Cardiac septum (tissue), 1 donor: ENCODE measurements at places on chromosomes 13 and 19.

DNA sequence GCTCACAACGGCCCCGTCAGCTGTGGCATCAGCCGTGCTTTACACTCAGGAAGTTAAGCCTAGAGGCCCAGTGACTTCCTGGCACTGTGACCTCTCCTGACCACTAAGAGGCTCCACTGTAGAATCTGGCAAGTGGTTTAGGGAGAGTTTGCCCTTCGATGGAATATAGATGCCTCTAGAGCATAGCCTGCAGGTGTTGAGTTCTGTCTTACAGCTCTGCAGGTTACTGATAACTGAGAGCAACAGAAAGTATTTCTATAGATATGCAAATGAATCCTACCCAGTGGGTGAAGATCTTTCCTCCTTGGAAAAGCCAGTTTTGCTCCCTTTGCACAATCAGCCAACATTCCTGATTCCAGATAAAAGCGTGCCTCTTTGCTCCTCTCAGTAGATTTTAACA lies 35.8 kb downstream of the ATP12A start:
- DNase-seq, result no peak

GRCh38 chr13:107079423-107080049 lies 511.6 kb upstream of the ARGLU1 start:
- no peak for DNase-seq

DNA sequence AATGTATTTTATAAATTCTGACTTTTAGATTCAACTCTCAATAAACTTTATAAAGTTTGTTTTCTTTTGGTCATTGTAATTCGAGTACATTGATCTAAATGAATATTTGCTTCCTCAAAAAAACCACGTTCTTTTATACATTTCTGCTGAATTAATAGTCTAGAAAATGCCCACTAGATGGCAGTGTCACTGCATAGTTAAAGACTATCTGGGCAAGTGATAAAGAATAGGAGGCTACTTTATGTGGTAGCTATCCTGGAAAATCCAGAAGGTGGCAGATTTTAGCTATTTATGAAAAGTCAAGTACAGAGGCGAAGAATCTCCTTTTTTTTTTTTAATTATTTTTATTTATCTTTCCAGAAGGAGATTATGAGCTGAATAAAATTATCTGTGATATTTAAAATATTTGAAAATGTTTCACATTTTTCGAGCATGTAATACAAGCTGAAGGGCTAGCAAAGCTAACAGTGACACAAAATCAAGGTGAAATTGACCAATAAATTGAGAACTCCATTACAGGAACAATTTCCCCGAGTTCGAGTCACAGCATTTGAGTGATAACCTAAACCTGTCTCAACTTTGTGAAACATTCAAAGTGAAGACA lies 221.8 kb downstream of the OLFM4 start:
- no peak for DNase-seq

- no peak for DNase-seq
Measured at GRCh38 chr13:51397262-51397941, 55.4 kb downstream of the INTS6 start.

DNA sequence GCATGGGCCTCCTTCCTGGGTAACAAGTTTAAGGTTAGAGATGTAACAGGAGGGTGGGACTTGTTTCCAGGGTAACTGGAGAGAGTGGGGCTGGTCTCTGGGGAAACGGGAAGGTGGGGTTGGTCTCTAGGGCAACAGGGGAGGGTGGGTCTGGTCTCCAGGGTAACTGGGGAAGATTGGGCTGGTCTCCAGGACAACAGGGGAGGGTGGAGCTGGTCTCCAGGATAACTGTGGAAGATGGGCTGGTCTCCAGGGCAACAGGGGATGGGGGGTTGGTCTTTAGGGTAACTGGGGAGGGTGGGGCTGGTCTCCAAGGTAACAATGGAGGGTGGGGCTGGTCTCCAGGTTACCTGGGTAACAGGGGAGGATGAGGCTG lies 36.5 kb downstream of the SPTBN4 start:
- no peak for DNase-seq

DNA sequence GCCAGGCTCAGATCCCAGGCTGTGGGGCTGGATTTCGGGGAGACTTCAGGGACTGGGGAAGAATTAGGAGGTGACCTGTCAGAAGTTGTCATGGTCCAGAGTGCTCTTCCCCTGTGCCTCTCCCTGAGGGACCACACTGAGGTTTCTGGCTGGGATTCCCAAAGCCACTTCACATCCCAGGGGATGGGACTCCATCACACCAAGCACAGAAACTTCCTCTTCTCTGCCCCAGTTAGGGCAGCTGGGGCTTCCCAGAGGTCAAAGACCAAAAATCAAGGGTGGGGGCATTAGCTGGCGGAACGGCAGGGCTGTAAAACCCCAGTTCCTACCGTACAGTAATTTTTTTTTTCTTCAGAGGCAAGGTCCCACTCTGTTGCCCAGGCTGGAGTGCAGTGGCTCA lies 7.4 kb downstream of the FCER2 start:
- DNase-seq, result no peak

DNA sequence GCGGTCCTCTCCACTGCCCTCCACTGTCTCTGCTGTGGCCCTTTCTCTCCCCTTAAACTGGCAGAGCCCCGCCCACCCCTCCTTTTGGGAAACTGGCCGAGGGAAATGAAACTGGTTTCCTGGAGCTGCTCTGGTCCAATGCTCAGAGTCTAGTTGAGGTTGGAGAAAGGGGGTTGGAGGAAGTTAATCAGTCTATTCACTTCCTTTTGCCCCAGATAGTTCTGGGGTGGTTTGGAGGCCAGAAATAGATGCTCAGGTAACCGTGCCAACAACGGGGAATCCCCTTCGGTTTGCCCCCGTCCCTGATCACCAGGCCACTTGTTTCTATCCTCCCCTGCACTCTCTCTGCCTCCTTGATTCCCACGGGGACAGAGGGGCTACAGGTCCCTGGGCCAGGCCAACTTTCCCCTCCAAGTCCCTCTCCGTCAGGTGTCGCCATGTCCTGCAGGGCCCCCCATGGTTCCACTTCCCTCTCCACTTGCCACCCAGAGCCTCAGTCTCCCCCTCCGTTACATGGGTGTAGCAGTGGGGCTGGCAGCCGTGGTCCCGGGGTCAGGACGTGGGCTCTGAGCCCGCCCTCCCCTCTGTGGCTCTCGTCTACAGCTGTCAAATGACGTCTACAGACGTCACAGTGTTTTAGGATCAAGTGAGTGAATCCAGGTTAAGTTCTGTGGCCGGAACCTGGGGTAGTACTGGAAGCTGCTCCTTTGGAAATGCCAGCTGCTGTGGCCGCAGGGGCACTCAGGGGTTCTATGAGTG lies at the start of gene IL4I1:
TSS of gene IL4I1 (minus strand) at position 25 of the 759 bp plus-strand sequence. CDS start 727 bp downstream, outside the sequence.
- DNase-seq, result no peak

DNA sequence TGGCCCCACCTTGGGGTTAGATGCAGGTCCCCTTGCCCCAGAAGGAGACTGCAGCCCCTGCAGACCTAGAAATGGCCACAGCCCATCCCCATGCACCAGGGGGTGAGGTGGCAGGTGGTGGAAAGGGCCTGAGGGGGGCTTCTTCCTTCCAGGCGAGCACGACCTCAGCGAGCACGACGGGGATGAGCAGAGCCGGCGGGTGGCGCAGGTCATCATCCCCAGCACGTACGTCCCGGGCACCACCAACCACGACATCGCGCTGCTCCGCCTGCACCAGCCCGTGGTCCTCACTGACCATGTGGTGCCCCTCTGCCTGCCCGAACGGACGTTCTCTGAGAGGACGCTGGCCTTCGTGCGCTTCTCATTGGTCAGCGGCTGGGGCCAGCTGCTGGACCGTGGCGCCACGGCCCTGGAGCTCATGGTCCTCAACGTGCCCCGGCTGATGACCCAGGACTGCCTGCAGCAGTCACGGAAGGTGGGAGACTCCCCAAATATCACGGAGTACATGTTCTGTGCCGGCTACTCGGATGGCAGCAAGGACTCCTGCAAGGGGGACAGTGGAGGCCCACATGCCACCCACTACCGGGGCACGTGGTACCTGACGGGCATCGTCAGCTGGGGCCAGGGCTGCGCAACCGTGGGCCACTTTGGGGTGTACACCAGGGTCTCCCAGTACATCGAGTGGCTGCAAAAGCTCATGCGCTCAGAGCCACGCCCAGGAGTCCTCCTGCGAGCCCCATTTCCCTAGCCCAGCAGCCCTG lies 4.2 kb upstream of the F10 start:
- no peak for DNase-seq

DNA sequence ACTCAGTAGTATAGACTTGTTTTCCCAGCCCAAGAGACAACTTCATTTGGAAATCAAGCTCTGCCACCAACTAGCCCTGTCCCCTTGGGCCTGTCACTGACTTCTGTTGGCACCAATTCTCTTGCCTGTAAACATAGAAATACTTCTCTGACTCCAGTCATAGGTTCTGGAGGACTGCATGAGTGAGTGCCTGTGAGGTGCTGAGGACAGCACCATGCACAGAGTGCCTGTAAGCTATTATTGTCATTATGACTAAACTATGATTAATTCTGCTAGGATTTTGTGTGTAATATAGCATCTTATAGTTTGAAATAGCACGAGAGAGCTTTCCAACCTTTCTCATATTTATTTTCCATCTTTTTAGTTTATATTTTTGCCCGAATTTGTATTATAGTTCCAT lies 247.9 kb downstream of the MYO16 start:
- DNase-seq, result no peak

DNA sequence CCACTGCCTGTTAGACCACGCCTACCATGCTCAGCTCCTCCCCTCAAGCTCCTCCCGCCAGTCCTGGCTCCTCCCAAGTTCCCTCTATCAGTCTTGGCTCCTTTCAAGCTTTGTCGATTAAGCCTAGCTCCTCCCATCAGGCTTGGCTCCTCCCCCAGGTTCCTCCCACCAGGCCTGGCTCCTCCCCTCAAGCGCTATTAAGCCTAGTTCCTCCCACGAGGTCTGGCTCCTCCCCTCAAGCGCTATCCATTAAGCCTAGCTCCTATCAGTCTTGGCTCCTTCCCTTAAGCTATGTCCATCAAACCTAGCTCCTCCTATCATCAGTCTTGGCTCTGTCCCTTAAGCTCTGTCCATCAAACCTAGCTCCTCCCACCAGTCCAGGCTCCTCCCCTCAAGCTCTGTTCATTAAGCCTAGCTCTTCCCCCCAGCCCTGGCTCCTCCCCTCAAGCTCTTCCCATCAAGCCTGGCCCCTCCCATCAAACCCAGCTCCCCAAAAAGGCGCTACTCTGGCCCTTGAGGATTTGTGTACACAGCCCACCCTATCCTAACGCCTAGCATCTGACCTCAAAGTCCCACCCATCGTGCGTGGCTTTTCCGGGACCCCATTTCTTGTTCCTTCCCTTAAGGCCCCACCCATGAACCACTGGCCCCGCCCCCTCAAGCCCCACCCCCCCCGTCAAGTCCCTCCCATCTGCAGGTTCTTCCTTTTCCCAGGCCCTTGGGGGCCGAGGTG lies 10.0 kb downstream of the CAMSAP3 start:
- no peak for DNase-seq

GRCh38 chr13:23129331-23129730 lies 51.4 kb upstream of the SGCG start:
- no peak for DNase-seq

GRCh38 chr19:41325947-41326706 lies 16.2 kb downstream of the CCDC97 start:
- peak; percentile 76 for DNase-seq

DNA sequence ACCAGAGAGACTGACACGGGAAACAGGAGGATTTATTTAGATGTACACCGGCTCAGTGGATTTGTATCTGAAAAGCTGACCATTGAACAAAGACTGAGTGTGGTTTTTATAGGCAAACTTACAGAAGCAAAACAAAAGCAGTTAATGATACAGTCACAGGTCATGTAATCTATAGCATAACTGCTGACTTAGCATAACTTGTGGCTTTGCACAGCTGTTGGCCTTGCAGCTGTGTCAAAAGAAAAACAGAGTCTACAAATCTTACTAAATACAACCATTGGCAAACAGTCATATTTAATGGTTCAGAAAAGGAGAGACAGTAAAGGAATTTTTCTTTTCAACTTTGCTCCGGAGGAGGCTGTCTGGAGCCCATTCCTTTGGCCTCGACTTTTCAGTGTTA lies 2.3 kb upstream of the ILF3 start:
- no peak for DNase-seq

DNA sequence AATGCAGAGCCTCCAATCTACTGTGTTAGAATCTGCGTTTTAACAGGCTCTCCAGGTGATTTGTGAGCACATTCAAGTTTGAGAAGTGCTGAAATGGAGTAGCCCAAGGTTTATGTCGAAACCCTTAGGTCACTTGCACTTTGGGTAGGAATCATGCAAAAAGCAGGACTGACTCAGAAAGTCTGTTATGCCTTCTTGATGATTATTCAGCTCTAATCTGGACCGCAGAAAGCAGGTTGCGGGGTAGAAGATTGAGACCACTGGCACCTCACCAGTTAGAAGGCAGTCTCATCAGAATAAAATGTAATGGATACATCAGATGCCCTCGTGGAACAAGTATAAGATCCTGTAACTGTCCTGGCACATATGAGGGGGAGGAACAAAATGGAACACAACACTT lies 326.3 kb downstream of the DCLK1 start:
- no peak for DNase-seq
